NCI-H774 (cell line): ENCODE measurements at places on chromosomes 16 and 17.

GRCh38 chr17:69480245-69480644 lies 65.7 kb downstream of the MAP2K6 start:
- no peak for DNase-seq

GRCh38 chr17:2406903-2407790 lies 6.3 kb upstream of the MNT start:
- no peak for DNase-seq

DNA sequence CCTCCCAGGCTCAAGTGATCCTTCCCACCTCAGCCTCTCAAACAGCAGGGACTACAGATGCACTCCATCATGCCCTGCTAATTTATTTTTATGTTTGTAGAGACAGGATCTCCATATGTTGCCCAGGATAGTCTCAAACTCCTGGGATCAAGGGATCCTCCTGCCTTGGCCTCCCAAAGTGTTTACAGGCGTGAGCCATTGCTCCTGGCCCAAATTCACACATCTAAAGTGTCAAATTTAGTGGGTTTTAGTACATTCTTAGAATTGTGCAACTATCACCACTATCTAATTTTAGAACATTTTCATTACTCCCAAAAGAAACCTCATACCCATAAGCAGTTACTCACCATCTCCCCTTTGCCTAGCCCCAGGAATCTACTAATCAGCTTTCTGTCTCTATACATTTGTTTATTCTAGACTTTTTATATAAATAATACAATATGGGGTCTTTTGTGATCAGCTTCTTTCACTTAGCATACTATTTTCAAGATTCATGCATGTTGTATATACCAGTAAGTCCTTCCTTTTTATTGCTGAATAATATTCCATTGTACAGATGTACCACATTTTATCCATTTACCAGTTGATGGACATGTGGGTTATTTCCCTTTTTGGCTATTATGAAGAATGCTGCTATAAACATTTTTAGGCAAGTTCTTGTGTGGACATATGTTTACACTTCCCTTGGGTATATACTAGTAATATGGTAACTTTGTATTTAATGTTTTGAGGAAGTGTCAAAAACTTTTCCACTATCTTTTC lies 25.1 kb upstream of the ITGA2B start:
- DNase-seq: no peak

DNA sequence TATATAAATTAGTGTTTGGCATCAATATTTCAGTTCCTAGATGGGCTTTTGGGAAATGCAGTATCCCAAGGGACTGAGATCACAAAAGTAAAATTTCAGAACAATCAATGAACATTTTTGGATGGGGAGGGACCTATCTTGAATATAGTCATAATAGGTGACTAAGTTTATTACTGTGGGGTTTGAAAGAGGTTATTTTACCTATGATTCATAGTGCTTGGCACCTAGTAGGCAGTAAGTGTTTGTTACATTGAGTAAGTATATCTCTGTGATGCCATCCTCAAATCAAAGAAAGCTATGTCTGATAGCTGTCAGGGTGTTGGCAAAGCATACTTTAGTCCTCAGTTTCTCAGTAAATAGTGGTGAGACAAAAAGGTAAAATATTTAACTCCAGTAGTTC lies 36.9 kb downstream of the ZNF207 start:
- no peak for DNase-seq

DNA sequence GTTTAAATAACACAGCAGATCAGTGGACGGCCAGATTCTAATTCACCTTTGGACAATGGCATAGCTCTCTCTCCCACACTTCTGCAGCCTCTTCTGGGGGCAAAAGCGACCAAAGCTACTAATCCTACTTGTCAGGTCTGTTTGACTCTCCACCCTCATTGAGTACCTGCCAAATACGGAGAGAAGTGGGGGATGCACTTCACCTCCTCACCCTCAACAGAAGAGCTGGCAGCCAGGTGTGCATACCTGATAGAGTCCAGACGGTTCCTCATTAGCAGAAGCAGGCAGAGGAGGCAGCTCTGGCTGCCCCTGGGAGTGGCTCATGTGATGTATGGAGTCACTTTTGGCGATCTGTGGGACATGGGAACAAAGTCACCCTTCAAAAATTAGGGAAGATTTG lies 4.9 kb downstream of the DNAH3 start:
- DNase-seq: no peak

GRCh38 chr17:48296453-48296852 lies 133.6 kb downstream of the SKAP1 start:
- no peak for DNase-seq

DNA sequence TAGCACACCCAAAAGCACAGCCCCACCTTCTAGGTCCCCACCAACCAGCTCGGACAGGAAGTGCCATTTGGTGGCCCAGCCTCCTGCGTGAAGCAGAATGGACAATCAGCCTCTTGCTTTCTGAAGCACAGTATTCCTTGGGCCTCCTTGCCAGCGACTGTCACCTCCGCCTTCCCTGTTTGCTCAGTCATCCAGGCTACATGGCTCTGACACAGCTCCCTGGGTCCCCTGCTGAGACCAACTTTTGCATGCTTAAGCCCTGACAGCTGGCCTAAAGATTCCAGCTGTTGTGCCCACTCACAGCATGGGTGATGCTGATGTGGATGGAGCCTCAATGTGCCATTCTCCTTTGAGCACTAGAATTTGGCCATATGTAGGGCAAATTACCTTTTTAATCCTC lies 4.5 kb upstream of the CACNG5 start:
- DNase-seq: no peak

DNA sequence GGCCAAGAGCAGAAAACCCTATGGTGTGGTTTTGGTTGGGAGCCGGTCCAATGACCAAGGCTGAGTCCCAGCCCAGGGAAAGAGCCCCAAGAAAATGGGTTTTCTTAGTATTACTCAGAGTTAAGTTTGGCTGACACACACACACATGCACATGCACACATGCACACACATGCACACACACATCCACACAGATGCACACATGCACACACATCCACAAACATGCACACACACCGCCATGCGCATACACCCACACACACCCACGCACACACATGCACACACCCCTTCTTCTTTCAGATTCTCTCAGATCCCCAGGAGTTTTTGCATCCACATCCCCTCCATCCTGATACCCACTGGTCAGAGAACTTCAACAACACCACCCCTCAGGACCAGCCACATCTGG lies 9.1 kb downstream of the ABCC12 start:
- DNase-seq: no peak

GRCh38 chr17:77019893-77020379 lies 120.8 kb upstream of the SEC14L1 start:
- DNase-seq: no peak

DNA sequence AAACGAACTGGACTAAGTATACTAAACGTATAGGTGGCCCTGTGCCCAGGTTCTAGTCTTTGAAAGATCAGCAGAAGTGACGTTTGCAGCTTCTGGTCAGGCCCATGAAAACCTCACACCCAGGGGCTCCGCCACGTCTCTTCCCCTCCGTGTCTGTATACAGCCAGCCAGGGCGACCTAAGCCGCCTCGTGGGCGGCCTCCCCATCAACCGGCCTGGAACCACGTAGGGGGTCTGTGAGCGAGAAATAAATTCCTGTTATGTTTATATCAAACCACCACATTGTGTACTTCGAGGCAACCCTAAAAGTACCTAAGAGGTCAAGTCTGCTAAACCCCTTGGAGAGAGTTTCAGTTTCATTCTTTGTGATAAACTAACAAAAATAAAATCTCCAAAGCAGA lies 6.8 kb downstream of the TK1 start:
- DNase-seq: no peak

DNA sequence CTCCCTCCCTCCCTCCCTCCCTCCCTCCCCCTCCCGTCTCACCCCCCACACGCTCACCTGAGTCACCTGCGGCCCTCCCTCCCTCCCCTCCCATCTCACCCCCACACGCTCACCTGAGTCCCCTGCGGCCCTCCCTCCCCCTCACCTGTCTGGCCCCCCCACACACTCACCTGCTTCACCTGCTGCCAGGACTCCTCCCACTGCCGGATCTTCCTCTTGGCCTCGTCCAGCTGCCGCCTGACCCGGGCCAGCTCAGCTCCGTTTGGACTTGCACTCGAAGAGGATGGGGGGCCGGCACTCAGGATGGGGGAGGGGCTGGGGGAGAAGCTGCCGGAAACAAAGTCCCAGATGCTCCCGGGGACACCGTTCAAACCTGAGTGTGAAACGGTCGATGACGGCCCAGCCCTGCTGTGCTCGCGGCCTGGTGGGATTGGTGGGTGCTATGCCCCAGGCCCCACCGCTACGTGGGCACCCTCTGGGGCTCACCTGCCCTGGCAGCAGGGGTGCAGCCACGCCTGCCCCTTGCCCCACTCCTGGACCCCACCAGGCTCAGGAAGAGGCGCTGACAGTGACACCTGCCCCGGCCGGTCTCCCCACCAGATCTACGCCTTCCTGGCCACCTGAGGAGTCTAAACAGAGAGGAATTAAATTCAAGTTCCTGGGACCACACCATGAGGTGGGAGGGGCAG lies 15.9 kb downstream of the GNPTG start:
- no peak for DNase-seq

DNA sequence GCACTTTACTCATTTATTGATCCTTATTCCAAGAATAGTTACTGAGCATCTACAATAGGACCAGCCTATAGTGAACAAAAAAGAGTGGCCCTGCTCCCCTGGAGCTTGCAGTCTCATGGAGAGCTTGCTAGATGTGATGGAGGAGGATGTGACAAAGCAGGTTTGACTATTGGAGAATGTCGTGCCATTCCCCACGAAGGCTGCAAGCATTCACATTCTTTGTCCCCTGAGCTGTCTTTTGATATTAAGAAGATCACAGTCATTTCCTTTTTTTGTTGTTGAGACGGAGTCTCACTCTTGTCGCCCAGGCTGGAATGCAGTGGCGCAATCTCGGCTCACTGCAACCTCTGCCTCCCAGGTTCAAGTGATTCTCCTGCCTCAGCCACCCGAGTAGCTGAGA lies 115.0 kb upstream of the ADAMTS18 start:
- no peak for DNase-seq

GRCh38 chr16:57966986-57967385 lies 3.9 kb downstream of the CNGB1 start:
- DNase-seq: no peak

DNA sequence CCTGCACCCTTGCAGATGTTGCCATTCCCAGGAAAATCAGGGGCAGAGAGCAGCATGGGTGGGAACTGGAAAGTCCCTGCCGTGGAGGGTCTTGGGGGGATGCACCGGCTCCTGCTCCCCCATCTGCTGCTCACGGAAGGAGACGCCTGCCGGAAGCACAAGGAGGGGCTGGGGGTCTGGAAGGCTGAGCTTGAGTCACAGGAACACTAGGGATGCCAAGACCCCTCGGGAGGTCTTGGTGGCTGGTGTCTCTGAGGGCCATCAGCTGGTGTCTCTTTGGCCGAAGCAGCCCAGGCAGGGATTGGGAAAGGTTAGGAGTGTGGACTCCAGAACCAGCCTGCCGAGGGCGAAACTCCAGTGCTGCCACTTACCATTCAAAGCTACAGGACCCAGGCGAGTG lies 29.4 kb upstream of the GNA13 start:
- DNase-seq: no peak

GRCh38 chr17:57447990-57448758 lies 191.9 kb downstream of the MSI2 start:
- DNase-seq: no peak
